COR-L47 (cell line): ENCODE measurements at places on chromosomes 16 and 17.

DNA sequence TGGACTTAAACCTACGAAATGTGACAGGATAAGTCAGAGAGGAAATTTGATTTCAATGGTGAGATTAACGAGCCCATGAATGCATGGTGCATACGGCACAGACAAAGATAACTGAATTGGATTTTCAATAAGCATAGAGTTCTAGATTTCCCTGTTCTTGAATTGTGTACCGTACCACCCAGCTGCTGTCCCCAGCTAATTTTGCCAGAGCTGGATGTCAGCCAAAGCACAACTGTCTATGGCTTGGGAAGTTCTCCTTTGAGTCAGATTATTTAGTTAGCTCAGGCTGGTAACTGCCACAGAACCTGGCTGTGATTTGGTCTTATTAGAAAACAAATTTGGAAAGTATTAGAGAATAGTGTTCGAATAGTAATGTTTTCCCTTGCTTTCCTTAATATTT, 143.1 kb downstream of the CDH13 start:
- no peak for DNase-seq

GRCh38 chr17:81427173-81428120, 32.2 kb downstream of the BAHCC1 start:
- peak; percentile 93 for DNase-seq

DNA sequence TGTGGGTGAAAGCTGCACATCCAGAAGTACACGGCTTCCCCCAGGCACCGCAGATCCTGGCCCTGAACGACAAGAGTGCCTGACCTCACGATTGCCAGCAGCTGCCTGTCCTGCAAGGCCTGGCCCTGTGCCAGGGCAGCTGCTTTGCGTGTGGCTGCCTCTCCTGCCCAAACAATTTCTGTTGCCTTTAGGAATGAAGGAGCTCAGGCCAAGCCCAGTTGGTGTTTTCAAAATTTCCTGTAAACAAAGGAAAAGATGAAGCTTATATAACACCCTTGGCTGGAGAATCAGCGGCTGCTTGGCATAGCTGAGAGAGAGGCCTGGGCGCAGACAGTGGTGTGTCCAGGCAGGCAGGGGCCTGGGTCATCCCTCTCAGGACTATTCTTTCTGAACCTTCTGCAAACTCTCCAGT, 11.7 kb upstream of the SLC47A2 start:
- peak; percentile 60 for DNase-seq

- DNase-seq: no peak
Observed at GRCh38 chr17:82937411-82938371, 97.9 kb upstream of the ZNF750 start.

- DNase-seq: no peak
Observed at GRCh38 chr16:77645764-77646163, 76.5 kb upstream of the NUDT7 start.

DNA sequence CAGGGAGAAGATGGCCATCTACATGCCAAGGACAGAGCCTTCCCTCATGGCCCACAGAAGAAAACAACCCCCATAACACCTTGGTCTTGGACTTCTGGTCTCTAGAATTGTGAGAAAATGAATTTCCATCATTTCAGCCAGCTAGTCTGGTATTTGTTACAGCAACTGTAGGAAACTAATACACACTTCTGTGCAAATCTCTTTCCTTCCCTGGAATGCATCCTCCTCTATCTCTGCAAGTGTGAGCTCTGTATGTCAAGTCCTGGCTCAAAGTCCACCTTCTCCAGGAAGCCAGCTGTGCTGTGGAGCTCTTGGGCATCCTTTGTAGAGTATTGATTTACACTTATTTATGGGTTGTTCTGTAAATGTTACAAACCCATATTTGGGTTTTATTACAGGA, 89.7 kb downstream of the SDK2 start:
- DNase-seq: no peak

- no peak for DNase-seq
Observed at GRCh38 chr17:55845385-55845784, 94.5 kb downstream of the PCTP start.

- no peak for DNase-seq
Observed at GRCh38 chr16:7382521-7382920, 49.9 kb downstream of the RBFOX1 start.

GRCh38 chr16:3945751-3946603, 65.5 kb upstream of the CREBBP start:
- no peak for DNase-seq

GRCh38 chr16:69386596-69386995, 789 bp upstream of the TERF2 start:
- no peak for DNase-seq

DNA sequence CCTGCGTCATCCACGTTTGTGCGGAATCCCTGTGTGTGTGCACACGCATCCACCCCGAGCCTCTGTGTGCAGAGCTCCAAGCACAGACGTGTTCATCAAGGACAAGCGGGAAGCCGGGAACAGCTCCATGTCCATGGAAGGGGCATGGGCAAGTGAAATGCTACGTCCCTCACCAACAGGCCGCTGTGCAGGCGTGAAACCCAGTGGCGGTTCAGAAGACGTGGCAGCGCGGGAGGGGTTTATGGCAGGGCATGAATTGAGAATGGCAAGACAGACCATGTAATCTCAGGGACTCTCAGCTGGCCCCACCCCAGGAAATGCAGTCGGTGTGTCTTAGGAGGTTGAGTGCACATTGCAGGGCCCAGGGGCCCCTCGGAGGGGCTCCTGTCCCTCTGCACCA, 52.7 kb downstream of the TBC1D16 start:
- DNase-seq: no peak

DNA sequence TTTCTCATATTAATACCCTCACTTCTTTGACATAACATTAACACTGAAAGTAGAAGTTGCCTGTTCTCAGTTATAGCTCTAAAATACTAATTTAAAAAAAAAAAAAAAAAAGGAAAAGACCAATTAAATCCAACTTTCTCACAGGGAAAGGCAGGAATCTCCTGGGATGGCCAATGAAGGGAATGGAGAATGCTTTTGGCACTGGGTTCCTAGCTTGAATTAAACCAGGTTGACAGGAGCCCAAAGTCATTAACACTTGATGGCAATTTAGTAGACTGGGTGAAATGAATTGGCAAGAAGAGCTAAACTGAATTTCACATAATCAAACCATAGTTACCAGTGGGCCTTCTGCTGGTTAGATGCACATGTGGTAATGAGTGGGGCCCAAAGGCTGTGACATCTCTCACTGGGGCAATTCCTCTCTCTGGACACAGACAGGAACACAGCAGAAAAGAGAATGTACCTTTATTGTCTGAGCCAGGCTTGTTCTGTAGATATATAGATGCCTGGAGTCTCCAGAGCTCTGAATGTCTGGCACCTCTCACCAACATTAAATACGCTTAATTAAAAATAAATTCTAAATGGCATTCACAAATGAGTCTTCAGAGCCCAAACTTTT, 37.6 kb downstream of the NXPH3 start:
- DNase-seq: no peak

- no peak for DNase-seq
Observed at GRCh38 chr17:45332989-45333701, 16.3 kb upstream of the MAP3K14 start.

DNA sequence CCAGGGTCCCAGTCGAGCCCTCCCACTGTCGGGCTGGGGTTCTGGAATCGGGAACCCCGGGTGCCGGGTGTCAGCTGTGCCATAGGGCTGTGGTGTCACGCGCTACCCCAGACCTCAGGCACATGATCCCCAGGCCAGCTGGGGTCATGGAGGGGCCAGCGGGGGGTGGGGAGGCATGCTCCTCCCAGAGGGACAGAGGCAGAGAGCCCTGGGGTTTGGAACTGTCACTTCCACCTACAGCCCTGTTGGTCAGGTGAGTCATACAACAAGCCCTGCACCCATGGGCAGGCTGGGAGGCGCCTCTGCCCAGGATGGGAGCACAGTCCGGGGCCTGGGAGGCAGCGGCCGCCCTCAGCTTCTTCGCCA, 63.0 kb downstream of the BAIAP2 start:
- no peak for DNase-seq

DNA sequence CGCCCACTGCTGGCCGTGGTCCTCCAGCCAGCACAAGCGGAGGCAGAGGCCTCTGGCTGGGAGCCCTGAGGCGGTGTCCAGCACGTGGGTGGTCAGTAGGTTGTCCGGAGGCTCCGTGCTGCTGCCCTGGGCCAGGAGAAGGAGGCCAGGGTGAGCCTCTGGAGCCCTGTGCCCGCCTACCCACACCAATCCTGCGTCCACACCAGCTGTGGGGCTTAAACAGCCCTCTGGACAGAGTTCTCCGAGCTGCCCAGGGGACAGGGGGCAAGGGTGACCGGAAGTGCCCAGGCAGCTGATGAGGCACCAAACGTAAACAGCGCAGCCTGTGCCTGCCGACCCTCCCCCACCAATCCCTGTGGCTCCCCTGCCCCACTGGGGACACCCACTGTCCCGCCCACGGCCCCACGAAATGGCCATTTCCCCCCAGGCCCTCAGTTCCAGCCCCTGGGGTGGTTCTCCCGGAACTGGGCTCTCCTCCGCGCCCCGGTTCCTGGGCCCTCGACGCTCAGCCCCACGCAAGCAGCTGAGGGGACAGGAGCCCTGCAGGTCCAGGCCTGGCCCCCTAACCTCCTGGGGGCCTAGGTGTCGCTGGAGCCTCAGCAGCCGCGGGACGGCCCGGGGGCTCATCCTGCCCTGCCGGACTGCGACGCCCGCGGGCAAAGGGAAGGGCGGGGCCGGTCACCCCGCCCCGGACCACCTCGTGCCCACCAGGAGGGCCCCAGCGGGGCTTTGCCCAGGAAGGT, 27.9 kb upstream of the DBNDD1 start:
- no peak for DNase-seq

GRCh38 chr17:63434951-63435571, 11.0 kb downstream of the CYB561 start:
- peak; percentile 12 for DNase-seq

DNA sequence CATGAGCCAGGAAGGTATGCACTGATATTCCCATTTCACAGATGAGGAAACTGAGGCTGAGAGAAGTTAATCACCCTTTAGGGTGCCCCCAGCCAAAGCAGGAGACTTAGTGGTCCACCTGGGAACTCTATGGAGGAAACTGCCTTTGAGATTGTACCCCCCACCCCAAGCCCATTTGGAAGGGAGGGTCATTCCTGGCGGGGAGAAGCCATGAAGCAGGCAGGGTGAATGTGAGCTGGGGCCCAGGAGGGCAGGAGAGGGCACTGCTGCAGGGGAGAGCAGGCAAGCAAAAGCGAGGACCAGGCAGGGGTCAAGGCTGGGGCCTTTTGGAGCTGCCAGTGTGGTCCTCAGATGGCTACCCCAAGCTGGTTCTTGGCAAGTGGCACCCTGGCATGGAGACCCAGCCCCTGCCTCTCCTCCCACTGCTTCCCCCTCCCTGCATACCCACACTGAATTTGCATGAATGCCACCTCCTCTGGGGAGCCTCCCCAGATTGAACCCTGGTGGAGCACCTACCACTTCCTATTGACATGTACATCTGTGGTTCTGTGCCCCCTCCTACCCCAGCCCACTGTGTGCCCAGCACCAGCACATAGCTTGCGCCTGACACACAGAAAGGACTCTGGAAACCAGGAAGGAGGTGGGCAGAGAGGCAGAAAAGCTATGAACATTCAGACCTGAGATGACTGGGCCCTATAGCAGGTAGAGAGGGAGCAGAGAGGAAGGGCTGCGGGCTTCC, 965 bp upstream of the TMC6 start:
- no peak for DNase-seq

GRCh38 chr16:27439271-27440018, 37.5 kb downstream of the IL21R start:
- DNase-seq: no peak

DNA sequence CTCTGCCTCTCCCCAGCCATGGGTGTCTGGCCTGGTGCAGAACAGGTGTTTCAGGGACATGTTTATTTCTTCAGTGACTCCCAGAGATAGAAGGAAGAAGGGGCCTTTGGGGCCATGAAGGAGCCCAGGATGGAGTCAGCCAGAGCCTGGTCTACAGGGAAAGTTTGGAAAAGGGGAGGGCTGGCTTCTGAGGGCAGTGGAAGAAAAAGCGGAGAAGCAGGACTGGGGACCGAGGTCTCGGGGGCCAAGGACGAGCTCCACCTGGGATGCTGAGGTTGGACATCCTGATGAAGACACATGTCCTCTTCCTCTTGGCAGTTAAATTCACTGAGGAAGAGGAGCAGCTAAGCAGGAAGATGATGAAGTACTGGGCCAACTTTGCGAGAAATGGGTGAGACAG, 7.7 kb downstream of the CES2 start:
- no peak for DNase-seq

- no peak for DNase-seq
Observed at GRCh38 chr17:55709984-55710383, 12.7 kb downstream of the TMEM100 start.

DNA sequence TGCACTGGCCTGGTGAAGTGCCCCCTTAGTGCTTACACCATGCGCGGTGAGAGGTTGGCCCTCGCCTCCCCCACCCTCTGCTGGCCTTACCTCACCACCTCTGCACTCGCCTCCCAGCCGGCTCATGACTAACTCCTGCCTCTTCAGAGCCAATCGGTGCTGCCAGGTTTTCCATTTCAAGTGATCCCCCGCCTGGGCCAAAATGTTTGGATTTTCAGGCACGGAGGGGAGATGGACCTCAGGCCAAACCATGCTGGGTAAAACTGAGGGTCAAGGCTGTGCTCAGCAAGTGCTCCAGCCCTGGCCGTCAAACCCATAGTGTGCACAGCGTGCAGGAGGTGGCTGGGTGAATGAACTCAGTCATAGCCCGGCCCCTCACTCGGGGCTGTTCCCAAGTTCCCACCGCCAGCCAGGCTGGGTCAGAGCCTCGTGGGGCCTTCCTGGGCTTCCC, 175.4 kb downstream of the SEC14L1 start:
- no peak for DNase-seq

DNA sequence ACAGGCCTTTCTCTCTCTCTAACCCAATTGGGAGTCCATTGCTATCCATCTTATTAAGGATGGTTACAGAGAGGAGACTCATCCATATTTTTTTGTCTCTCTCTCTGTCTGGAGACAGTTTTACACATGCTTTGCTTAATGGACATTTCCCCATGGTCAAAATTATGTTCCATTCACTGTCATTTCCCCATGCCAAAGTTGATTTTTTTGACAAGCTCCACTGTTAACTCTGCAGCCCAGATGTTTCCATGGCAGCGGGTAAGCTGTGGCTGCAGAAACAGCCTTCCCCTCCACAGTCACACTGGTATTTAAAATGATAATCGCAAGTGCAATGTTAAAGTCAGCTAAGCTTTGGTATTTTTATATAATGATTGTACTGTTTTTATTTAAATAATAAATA, 63.9 kb upstream of the HLF start:
- no peak for DNase-seq

DNA sequence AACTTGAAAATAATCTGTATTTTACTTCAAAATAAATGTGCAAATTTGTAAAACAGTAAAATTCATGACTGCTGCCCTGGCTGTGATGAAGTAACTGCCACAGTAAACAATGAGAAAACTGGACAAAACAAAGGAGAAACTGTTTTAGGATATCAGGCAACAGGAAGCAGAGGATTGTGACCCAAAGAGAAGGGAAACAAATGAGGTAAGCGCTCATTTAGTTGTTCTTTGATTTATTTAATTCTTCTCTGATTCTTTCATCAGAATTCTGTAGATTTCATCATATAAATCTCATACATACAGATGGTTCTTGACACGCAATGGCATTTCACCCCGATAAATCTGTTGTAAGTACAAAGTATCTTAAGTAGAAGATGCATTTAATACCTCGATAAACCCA, 198.1 kb upstream of the AXIN2 start:
- no peak for DNase-seq

GRCh38 chr16:56302506-56302905, 111.2 kb downstream of the GNAO1 start:
- DNase-seq: no peak
